ENCODE measurements at places on chromosomes 5 and 9. TPM values are rescaled to one million over a fixed set of nuclear protein-coding genes. Genes with fewer than 3 reads are reported as not detected.

GRCh38 chr5:10625700-10626472 is 62.0 kb downstream of the ANKRD33B start:
- DNase-seq, result peak; percentile 18

DNA sequence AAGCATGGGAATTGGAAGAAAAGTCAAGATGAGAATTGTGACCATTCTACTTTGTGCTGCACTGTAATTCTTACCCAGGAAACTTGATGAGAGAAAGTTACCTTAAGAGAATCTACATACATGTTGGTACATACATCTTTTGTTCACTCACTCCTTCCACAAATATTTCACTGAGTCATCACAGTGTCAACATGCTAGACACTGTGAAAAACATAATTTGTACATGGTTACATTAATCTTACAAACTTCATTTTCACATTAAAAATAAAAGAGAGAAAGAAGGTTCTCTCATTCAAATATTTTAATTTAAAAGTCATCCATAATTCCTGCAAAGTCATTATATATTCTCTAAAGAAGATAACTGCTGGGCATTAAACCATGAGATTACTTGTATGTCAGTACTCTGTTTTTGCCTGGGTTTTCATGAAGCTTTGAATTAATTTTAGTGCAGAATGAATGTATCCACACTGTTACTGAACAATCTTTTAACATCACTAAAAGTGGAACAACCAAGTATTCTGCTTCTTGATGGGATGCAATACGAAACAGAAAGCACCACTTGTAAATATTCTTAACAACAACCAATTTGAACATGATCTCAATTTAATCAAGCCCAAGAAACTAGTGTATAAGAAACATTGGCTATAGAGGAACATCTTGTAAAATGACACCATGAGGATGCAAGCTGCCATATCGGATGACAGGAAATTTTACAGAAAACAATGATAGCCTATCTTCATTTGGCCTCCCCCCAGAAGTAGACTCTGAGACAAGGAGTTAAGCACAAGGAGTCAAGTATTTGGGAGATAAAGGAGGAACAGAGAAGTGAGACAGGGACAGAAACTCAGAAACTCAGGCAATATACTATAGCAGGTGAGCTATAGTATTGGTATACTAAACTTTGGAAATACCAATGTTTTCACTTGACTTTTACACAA is 28.4 kb downstream of the ERP44 start:
- DNase-seq, result no peak

DNA sequence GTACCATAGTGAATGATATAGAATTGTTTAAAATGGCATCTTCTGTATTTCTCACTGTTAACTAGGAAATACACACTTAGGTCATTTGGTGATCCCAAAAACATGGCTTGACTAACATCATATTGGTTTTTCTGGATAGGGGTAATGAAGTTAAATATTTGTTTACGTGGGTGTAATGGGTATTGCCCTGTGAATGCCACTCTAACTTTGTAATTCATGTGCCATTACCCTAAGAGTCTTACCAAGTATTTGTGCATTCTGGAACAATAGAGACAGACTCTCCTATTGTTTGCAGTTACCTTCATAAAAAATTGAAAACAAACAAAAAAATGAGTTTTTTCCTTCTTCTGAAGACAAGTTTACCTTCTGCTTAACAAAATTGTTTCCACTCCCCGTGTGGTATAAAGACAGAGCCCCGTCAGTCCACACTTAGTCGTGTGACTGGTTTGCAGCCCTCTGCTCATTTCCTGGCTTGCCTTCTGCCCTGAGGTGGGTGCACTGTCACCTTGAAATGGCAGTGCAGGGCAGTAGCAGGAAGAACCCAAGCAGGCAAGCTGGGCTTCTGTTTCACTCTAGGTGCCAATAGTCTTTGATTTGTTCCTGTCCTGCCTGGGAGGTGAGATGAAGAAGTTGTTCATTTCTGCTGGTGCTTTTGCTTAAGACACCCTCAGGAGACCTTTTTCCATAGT is 9.6 kb upstream of the CATSPER3 start:
- no peak for DNase-seq

NTNG2 gene
- 2.4 TPM for total RNA-seq

SLC25A2 gene
- 0.72 TPM for total RNA-seq
